ENCODE measurements at places on chromosomes 12 and 14.

GRCh38 chr14:74346341-74346740 is 1.9 kb upstream of the VRTN start:
- no peak for DNase-seq
- no peaks in the 10 kb centered on the region for H3K27me3 ChIP-seq
- peaks cover 3% of the 10 kb centered on the region for H3K4me1 ChIP-seq
- H3K27ac ChIP-seq = no peak overlapping the region
- H3K36me3 ChIP-seq = peaks cover 10% of the 10 kb centered on the region
- H3K4me3 ChIP-seq = no peak overlapping the region

GRCh38 chr14:20489093-20489994 is 16.0 kb upstream of the RNASE10 start:
- H3K36me3 ChIP-seq = no peaks in the 10 kb centered on the region
- H3K4me1 ChIP-seq = peaks cover 4% of the 10 kb centered on the region
- DNase-seq = no peak
- no peak overlapping the region for H3K27ac ChIP-seq

DNA sequence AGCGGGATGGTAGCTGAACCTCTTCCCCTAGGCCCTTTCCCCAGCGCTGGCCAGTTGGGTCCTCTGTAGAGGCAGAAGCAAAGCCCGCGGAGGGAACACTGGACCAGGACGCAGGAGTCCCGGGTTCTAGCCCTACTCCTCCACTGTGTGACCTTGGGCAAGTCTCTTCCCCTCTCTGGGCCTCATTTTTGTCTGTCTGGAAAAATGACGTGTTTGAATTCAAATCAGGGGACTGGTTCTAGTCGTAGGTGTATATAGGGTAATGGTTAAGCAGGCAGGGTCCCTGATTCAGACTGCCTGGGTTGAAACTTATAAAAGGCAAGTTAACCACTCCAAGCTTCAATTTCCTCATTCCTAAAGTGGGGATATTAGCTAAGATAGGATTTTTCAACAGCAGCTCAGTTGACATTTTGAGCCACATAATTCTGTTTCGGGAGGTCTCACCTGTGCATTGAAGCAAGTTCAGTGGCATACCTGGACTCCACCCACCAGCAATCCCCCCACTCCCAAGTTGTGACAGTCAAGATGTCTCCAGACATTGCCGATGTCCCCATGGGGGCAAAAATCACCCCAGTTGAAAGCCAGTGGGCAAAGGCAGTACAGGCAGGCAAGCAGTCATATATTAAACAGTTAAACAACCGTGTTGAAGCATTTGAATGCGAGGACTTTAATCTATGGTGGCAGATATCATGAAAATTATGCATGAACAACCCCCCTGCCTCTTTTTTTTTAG is 899 bp downstream of the TPCN1 start:
- no peak for DNase-seq
- H3K4me1 ChIP-seq = peaks cover 4% of the 10 kb centered on the region
- H3K27ac ChIP-seq = no peak overlapping the region
- H3K4me3 ChIP-seq = peak overlapping the region; percentile 94

- no peaks in the 10 kb centered on the region for H3K27me3 ChIP-seq
- DNase-seq = no peak
- H3K27ac ChIP-seq = peak overlapping the region; percentile 74
- H3K4me3 ChIP-seq = no peak overlapping the region
These were observed 129.8 kb upstream of the PPFIA2 start for GRCh38 chr12:81888961-81889360.

All from H9 (cell line).